ENCODE measurements at places on chromosomes 5 and 9.

GRCh38 chr9:36078051-36078450 is 41.3 kb downstream of the RECK start:
- no peak for DNase-seq

GRCh38 chr5:179139936-179140235 is 79.7 kb downstream of the ZNF354C start:
- DNase-seq: no peak

GRCh38 chr9:127942216-127943010 is 4.8 kb upstream of the DPM2 start:
- DNase-seq: peak; percentile 68

DNA sequence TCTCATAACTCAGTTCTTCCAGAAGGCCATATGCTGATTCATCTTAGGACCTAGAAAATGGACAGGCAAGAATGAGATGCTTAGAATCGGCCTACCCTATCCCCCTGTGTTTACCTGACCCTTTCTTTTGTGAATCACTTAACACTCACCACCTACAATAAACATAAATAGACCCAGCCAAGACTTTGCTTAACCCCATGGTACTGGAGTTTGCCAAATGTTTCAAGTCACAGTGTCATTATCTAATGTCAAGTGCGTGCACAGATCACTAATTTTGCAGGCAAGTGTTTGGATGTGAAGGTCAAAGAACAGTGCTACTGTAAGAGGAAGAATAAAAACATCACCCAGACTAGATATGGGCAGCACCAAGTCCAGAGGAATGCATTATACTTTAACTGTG is 77.5 kb downstream of the GLIS3 start:
- no peak for DNase-seq

- peak; percentile 11 for DNase-seq
Observed at GRCh38 chr5:55231029-55231918, 2.1 kb downstream of the CCNO start.

DNA sequence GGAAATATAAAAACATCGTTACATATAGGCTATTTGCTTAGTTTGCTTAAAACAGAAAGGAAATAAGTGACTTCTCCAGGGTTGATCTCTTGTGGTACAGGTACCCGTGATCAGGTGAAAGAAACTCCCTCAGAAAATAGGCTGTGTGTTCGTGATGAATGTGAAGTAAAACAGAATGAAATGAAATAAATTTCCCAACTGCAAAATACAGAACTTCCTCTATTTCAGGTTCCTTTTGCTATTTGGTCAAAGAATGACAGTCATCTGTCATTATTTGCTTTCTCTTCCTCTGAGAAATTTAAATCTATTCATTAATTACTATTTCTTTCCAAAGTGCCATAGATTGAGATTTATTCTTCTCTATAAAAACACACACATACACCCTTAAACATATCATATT is 408.1 kb downstream of the FAM170A start:
- DNase-seq: no peak

GRCh38 chr9:18396102-18396728 is 77.7 kb upstream of the ADAMTSL1 start:
- DNase-seq: no peak

DNA sequence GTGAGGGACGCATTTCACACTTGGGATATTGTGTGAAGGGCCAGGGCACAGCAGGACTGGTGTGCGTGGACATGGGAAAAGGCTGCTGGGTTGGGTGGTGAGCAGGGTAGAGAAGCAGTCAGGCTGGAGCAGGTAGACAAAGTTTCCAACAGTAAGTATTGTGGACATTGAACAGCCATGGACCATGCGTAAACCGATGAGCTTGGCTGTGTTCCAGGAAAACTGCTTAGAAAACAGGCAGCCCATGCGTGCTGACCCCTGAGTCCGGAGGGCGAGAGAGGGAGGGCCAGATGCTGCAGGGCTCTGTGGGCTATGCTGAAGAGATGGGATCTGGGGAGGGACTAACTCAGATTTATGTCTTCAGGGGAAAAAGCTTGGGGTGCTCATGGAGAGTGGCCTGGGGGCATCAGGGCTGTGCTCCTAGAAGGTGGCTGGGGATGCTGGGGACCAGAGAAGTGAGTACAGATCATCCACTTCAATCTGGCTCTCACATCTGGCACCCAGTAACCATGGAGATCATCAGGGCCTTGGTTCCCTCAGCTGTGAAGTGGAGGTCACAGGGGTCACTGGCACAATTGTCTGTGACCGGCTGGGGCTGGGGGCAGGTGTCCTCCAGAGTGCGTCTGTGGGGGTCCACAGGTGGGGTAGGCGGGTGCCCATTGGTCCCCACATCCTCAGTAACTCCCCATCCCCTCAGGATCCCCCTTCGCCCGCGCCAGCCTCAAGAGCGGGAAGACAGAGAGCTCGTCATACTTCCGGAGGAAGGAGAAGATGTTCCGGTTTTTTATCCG is 93.3 kb downstream of the CACNA1B start:
- no peak for DNase-seq

DNA sequence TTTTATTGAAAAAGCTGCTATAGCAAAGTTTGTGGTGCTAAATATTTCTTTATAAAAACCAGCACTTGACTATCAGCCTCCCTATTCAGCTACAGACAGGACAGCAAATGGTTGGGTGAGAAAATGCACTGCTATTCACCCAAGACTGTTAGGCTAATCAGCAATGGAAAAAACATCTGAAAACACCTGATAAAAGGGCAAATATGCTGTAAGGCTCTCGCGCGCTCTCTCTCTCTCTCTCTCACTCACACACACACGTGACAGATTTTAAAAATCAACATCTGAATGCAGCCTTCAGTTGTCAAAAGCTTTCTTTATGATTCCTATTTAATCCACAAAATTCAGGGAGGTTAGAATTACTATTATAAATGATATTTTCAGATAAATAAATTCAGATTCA is 80.2 kb downstream of the HTR4 start:
- no peak for DNase-seq

DNA sequence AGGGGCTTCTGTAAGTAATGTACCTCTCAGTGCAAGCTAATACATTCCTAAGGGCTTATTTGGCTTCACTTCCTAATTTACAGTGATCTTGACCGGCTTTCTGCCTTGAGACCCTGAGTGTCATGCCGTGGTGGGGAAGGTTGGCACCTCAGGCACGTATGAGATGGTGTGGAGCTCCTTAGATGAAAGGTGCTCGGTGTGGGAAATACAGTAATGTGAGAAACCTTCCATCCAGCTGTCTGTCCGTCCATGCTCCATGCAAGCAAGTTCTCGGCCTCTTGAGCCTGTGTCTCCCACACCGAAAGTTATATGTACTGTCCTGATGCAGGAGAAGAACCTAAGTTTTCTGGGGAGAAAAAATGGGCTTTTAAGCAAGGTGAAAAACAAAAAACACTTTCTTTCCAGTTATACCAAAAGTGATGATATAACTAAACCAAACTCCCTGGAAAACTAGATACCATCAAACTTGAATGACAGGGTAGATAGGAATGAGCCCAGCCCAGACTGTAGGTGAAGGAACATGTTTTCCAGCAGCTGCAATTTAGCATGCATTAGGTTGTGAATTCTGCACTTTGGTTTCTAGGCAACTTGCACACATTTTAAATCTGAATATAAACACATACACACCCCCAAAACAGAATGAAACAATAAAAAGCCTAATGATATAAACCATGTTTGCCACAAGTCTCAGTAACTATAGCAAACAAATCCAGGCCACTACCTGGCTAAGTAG is 279.6 kb downstream of the FANCC start:
- no peak for DNase-seq

DNA sequence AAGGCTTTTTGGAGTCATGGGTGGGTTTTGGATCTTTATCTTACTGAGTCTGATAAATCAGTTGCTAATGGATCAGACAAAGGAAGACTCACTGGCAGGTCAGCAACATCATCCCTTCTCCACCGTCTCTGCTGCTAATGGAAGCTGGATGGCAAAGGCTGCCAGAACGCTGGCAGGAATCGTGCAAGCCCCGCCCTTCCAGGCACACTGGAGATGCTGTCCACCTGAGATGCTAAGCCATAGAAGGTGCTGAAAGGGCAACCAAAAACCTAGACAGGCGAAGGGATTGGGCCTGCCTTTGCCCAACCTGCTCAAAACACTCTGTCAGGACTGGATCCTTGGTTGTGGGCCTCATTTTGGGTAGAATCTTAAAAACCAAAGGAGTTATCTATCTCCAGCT is 139.5 kb upstream of the FSTL4 start:
- DNase-seq: no peak

DNA sequence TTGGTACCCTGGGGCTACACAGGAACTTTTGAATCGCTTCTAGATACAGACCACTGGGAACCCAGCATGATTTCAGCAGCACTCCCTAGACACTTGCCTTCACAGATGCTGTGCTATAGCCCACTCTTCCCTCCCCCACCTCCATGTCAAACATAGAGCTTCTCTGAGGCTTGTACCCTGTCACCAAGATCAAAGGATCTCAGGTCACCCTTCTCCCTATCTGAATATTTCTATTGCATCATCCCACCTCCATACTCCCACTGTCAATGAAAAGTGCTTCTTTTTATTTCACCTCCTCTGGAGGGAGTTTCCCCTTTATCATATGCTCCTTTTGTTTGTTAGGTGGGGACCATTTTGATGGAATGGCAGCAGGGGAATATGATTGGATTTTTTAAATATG is 29.2 kb upstream of the PHF24 start:
- DNase-seq: no peak

GRCh38 chr5:150149618-150150017 is 6.0 kb downstream of the PDGFRB start:
- no peak for DNase-seq

DNA sequence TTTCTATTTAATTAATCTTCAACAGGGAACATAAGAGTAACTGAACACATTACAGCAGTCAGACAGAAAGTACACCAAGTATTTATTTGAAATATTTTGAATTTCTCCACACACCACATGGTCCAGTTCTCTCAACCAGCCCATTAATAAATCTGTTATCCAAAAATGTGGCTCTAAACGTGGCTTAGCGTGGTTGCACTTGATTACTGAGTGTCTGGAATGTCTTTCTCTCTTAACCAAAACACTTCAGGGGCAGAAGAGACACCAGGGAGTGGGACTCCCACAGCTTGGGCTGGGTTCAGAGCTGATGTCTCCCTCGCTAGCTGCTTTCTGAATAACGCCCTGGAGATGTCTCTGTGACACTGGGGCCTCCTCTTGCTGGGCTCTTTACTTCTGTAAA is 52.6 kb upstream of the FANCC start:
- peak; percentile 84 for DNase-seq

GRCh38 chr5:79973511-79973910 is 17.6 kb downstream of the MTX3 start:
- DNase-seq: peak; percentile 33

- no peak for DNase-seq
Observed at GRCh38 chr5:114411380-114411931, 49.6 kb downstream of the KCNN2 start.
